Omental fat pad (tissue), 4 donors: ENCODE measurements at places on chromosomes 1 and 21.
A peak's percentile ranks its signal among the peaks of the same experiment; 100 is the strongest.

- DNase-seq: no peak
Measured at GRCh38 chr1:59171788-59172187, 125.1 kb upstream of the FGGY start.

GRCh38 chr1:53025769-53026112 is 36.3 kb upstream of the PODN start:
- DNase-seq: no peak

- DNase-seq: no peak
Measured at GRCh38 chr1:160410406-160411005, 10.1 kb downstream of the VANGL2 start.

- DNase-seq: no peak
Measured at GRCh38 chr1:161086457-161086856, 2.9 kb downstream of the NECTIN4 start.

- DNase-seq: no peak
Measured at GRCh38 chr1:26318338-26319064, 743 bp downstream of the CD52 start.

- no peak for DNase-seq
Measured at GRCh38 chr1:171467626-171468025, 17.7 kb upstream of the PRRC2C start.

DNA sequence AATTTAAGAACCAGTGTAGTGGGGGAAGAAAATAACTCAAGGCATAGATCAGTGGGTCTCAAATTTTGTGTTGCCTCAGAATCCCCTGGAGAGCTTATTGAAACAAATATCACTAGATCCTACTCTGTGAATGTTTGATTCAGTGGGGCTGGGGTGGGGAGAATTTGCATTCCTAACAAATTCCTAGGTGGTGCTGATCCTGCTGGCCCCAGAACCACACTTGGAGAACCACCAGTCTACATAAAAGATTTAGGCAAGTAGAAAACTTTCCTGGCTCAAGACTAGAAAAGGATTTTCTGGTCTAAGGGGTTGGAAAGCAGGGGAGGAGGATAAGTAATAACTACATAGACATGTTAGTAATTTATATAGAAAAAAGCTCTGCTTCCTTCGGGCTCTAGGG is 34.1 kb upstream of the C1orf21 start:
- no peak for DNase-seq

GRCh38 chr1:24830680-24831272 is 85.5 kb downstream of the CLIC4 start:
- no peak for DNase-seq

- DNase-seq: no peak
Measured at GRCh38 chr1:238710697-238711096, 675.7 kb upstream of the CHRM3 start.

GRCh38 chr1:158833264-158833663 is 2.1 kb downstream of the MNDA start:
- no peak for DNase-seq

DNA sequence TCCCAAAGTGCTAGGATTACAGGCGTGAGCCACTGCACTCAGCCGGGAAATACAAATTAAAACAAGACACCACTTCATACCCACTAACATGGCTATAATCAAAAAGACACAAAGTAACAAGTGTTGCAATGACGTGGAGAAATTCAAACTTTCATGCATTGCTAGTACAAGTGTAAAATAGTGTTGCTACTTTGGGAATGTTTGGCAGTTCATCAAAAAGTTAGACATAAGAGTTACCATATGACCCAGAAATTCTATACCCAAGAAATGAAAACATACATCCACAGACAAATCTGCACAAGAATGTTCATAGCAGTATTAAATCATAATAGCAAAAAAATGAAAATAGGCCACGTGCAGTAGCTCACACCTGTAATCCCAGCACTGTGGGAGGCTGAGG is 16.4 kb downstream of the FOXJ3 start:
- no peak for DNase-seq

- no peak for DNase-seq
Measured at GRCh38 chr1:87905651-87906050, 577.0 kb downstream of the LMO4 start.

GRCh38 chr1:91804546-91805023 is 81.4 kb downstream of the TGFBR3 start:
- no peak for DNase-seq

DNA sequence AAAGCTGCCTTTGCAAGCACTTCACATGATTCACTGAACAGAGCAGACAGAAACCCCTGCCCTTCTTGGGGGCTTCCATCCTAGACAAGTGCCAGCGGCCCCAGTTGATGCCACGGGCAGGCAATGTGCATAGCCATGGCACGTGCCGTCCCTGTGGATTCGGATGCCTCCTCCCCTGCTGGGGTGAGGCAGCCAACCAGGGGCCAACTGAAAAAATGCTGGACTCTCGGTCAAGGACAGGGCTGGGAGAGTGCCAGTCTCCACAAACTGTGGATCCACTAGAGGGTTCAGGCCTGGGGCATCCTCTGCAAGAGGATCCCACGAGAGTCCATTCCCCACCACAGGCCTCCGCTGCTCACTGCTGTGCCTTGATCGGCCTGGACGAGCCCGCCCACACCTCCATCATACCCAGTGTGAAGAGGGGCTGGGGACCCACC is 3.8 kb downstream of the JMJD4 start:
- DNase-seq: no peak

- DNase-seq: no peak
Measured at GRCh38 chr1:1491601-1492000, 20.0 kb downstream of the ATAD3B start.

DNA sequence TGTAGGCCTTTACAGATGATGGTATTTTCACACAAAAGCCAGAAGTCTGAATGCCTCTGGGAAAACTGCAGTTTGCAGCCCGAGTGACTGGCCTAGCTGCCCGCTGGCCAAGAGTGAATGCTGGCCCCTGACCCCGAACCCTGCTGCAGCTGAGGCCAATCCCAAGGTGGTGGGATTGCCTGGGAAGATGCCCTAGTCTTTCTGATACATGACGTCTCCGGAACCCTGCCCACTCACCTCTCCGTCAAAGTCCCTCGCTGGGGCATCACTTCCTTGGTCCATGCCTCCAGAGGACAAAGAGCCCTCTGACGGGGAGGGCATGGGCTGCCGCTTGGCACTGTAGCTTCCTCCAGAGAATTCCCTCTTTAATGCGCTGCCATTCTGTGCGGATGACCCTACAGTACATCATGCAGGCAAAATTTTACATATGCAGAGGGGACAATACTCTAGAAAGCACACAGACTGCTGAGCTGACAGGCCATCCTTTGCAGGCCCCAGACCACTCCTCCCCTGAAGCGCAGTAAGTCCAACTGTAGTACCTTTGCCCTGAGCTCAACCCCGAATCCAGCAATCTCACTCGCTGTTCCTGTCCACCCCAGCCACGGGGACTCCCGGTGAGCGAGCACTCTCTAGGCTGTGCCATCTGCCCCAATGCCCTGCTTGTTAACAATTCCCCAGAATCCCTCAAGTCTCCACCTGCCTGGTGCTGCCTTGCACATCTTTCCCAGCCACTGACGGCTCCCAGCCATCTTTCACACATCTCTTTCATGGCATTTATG is 54.7 kb downstream of the COQ8A start:
- DNase-seq: no peak

GRCh38 chr1:230863449-230863848 is 4.9 kb downstream of the C1orf198 start:
- no peak for DNase-seq

GRCh38 chr1:80417671-80418070 is 1383.1 kb upstream of the ADGRL2 start:
- DNase-seq: no peak

DNA sequence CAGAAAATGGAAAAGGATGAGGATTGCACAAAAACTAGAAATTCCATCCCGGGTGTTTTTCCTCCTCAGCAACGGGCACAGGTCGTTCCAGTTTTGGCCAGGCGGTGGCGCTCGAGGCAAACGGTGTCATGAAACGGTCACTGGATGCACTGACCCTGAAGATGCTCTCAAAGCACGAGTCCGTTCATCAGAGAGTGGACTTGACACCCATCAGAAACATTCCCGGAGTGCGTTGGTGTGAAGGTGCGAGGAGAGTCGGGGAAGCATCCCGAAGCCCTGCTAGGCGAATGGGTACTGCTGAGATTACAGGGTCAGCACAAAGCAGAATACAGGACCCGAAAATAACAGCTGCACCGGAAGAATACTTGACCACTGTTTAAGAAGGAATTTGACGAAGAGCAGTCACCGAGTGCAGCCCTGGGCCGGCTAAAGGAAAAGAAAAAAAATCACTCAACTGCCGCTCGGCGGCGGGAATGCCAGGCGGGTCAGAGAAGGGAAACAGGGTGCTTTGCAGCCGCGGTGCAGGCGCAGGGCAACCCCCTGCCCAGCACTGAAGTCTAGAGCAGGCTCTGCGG is 71.7 kb upstream of the ETS2 start:
- peak; percentile 100 for DNase-seq

GRCh38 chr1:33692206-33693188 is 171.4 kb upstream of the HMGB4 start:
- no peak for DNase-seq

- DNase-seq: no peak
Measured at GRCh38 chr1:207259391-207259790, 62.1 kb upstream of the CD55 start.

- no peak for DNase-seq
Measured at GRCh38 chr21:31914472-31914871, 41.7 kb downstream of the HUNK start.

- no peak for DNase-seq
Measured at GRCh38 chr1:117060441-117061317, 553 bp downstream of the TTF2 start.

- no peak for DNase-seq
Measured at GRCh38 chr1:101165532-101165931, 71.3 kb upstream of the S1PR1 start.

GRCh38 chr1:182740120-182740519 is 49.5 kb upstream of the NPL start:
- DNase-seq: no peak

- no peak for DNase-seq
Measured at GRCh38 chr21:24545807-24546361, 1061.4 kb downstream of the MRPL39 start.

- DNase-seq: no peak
Measured at GRCh38 chr1:101484689-101485338, 248.0 kb downstream of the S1PR1 start.

DNA sequence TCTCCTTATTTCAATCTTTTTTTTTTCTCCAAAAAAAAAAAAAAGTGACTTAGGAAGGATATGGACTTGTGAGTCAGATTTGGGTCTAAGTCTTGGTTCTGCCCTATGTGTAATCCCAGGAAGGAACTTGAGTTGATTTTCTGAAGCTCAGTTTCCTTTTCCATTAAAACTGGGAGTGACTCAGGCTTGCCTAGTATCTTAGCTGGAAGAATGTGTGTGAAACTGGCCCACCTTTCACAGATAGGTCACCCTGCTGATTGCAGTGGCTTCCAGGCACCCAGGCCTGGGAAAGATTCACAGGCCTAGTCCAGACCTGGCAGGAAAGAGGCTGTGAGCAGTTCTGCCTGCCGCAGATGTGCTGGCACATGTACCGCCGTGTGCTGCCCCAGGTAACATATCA is 218.3 kb upstream of the HOOK1 start:
- DNase-seq: no peak

GRCh38 chr1:93573940-93574469 is 107.6 kb downstream of the BCAR3 start:
- DNase-seq: no peak

GRCh38 chr1:8330271-8331125 is 12.6 kb downstream of the SLC45A1 start:
- no peak for DNase-seq

GRCh38 chr1:235661568-235661967 is 12.0 kb upstream of the GNG4 start:
- no peak for DNase-seq

GRCh38 chr1:203663821-203664220 is 37.2 kb downstream of the ATP2B4 start:
- no peak for DNase-seq

DNA sequence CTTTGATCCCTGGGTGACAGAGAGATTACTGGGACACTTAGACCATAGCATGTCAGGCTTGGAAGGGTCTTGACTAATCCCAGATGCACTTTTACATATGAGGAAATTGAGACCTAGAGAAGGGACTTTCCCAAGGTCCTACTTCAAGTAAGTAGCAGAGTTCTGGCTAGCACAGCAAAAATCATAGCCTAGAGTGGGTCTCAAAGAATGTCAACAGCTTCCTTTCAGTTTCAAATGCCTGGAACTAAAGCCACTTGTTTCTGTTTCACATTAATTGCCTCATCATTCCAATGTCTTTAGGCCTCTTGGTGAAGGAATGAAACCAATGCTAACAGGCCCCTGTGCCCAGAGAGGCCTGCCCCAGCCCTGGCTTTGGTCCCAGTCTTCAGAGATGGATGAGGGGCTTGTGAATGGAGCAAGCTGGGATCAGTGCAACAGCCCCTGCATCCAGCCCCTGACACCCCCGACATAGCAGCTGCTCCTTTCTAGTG is 26.6 kb downstream of the ATF3 start:
- no peak for DNase-seq

- no peak for DNase-seq
Measured at GRCh38 chr1:115266729-115267421, 71.2 kb downstream of the NGF start.

DNA sequence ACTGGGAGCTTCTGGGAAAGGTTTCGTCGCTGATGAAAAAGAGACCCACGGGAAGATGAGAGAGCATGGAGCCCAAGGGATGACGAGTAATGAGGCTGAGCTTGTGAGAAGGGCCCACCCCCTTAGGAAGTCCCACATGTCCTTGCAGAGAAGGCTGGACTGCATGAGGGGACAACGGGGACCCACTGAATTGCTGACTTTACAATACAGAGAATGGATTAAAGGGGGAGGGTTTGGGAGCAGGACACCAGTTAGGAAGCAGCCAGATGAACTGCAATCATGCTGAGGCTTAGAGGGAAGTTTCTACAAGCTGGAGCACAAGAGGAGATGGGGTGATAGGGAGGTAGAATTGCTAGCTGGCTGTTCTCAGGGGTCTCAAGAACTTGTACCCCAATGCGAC is 5.5 kb upstream of the TMEM51 start:
- no peak for DNase-seq

DNA sequence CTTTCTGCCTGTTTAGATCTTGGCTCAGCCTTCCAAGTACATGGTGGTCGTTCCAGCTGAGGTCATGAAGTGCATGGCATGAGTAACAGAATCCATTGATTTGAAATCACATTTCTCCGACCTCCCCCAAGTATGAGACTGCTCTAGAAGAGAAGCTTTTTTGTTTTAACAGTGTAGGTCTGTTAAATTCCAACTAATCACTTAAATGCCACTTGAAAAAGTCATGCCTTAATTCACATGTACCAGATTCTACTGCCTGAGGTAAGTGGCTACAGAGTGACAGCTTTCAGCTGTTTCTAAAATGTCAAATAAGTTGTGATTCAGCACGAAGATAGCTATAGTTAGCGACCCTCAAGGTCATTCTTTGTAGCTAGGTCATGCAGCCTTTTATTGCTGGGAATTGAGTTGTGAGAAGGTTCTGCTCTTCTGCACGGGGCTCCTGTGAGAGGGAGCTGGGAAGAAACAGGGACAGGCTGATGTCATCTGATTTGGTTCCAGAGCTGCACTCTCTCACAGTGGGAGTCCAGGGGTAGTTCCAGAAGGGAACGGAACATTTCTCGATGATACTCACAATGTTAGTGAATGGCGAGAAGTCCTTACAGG is 112.7 kb downstream of the VPS13D start:
- no peak for DNase-seq

- no peak for DNase-seq
Measured at GRCh38 chr1:68111519-68112436, 61.4 kb upstream of the DIRAS3 start.
